GM04503 (cell line): ENCODE measurements at places on chromosomes 5 and 9.

DNA sequence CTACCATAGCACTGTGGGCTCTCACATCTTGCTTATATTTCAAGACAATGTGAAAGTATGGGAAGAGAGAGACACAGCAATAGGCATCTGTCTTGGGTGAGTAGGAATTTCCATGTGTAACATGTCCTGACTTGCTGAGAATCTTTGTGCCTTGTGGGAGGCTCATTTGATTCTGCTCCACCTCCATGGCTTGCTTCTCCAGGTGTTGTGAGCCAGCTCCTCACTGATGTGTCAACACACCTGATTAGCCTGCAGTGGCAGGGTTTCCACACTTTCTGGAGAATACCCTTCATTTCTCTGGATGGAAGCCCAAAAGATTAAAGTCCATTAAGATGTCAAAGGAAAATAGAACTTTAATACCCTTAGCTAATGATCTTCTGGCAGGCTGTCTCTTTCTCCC is 613.6 kb downstream of the ZNF608 start:
- no peak for DNase-seq

- DNase-seq, result no peak
Observed at GRCh38 chr5:160266752-160267345, 37.5 kb downstream of the FABP6 start.

- no peak for DNase-seq
Observed at GRCh38 chr5:157485811-157486210, 25.8 kb downstream of the NIPAL4 start.

DNA sequence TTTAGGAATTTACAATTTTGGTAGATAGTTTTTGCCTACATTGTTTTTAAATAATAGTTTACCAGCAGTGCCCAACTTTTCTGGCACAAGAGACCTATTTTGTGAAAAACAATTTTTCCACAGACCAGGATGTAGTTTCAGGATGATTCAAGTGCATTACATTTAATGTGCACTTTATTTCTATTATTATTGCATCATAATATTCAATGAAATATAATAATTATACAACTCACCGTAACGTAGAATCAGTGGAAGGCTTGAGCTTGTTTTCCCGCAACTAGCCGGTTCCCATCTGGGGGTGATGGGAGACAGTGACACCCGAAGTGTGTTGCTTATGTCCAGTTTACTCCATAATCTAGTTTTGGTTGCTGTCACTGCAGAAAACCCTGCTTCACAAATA is 3.5 kb upstream of the HNRNPA0 start:
- no peak for DNase-seq

DNA sequence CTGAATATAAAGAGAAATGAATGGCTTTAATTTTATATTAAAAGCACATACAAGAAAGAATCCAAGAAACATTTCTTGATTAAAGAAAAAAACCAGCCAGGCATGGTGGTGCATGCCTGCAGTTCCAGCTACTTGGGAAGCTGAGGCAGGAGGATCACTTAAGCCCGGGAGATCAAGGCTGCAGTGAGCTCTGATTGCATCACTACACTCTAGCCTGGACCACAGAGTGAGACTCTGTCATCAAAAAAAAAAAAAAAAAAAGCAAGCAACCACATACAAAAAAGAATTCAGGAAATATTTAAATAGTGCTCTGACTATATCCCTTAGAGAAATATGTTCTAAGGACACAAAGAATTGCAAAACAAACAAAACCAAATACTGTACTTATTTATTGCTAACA is 2.5 kb upstream of the PLAC8L1 start:
- no peak for DNase-seq

DNA sequence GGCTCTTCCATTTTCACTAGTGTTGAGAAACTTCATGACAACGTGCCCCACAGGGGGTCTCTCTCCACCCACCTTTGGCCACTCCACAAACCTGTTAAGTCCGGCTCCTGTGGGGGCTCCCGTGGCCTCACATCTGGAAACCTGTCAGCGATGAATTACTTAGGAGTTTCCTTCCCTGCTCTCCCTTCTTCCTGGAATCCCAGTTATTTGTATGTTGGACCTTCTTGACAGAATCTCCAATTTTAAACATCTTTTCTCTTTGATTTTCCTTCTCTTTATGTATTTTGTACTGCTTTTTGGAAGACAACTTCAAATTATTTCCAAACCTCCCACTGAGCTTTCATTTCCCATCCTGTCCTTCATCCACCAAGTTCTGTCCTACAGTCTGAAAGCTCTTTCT is 55.1 kb upstream of the NRARP start:
- no peak for DNase-seq

DNA sequence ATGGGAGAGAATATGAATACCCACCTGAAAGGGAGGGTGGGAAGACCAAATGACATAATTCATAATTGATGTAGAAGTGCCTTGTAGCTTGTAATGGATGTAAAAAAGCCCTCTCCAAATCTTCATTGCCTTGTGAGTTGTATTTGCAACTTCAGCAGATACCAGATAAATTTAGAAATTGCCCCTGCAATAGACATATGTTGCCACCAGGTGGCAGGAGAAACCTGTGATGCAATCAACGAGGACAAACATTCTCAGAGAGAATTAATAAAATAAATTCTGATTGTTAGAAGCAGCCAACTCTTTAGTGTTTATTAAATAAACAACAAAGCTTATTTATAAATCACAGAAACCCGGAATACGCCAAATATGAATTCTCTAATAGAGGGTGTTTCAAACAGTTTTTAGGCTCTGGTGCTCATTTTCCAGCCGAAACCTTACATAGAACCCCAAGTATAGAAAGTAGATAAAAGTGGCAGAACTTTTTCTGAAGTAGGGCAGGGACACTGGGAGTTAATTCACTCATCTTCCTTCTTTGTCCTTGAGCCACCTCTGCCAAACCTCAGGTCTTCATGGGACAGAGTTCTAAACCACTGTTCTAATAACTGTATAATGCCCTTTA is 147.8 kb downstream of the TMEM38B start:
- DNase-seq, result peak; percentile 3
